ENCODE measurements at places on chromosomes 16 and 17. TPM values are rescaled to one million over a fixed set of nuclear protein-coding genes. Genes with fewer than 3 reads are reported as not detected.
A peak's percentile ranks its signal among the peaks of the same experiment; 100 is the strongest.

FAM171A2 gene
- 2.0 TPM for total RNA-seq

POLR2C gene
- 43.8 TPM for total RNA-seq

DNA sequence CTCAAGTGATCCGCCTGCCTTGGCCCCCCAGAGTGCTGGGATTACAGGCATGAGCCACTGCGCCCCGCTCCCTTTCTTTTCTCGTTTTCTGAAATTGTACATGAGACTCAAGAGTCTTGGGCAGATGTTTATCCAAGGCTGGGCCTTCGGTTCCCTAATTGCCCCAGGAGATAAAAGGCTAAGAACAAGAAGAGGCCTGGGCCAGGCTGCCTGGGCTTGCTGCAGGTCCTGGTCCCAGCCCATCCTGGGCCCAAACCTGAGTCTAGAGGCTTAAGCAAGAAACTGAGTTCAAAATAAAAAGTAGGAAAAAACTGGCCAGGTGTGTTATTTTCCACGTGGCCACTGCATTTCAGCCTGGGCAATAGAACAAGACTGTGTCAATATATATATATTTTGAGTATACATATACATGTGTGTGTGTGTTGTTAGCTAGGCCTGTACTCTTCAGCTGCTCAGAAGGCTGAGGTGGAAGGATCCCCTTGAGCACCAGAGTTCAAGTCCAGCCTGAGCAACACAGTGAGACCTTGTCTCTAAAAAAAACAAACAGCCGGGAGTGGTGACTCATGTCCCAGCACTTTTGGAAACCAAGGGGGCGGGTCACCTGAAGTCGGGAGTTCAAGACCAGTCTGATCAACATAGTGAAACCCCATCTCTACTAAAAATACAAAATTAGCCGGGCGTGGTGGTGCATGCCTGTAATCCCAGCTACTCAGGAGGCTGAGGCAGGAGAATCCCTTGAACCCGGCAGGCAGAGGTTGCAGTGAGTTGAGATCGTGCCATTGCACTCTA lies 6.8 kb upstream of the CLUH start:
- DNase-seq, result no peak

GRCh38 chr16:20611350-20611902 lies 35.3 kb upstream of the ACSM2B start:
- DNase-seq, result peak; percentile 83

- no peak for DNase-seq
These were observed 6.3 kb upstream of the CBFB start for GRCh38 chr16:67022531-67023214.

- DNase-seq, result no peak
These were observed 339.1 kb upstream of the RBFOX1 start for GRCh38 chr16:6993544-6993943.

GRCh38 chr17:54948380-54948779 lies 20.1 kb downstream of the COX11 start:
- no peak for DNase-seq

DNA sequence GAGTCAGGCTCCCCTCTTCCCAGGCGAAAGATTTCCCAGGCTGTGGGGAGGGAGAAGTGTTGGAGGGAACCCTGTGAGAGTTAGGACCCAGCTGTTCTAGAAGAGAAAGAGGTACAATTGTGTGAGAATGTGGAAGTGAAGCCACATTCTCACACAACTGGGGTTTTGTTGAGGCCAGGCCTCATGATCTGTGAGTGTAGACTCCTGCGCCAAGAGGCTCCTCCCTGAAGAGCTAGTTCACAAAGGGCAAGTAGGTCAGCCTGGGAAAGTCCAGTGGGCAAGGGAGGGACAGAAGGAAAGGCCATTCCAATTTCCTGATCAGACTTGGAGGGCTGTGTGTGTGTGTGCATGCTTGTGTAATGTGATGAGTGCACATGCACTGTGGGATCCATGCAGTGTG lies 15.2 kb downstream of the CD300LF start:
- no peak for DNase-seq

Measured in aorta (tissue), 5 donors.